ENCODE measurements at places on chromosomes 1 and 21.

- no peak for DNase-seq
These were observed 128.4 kb upstream of the MROH9 start for GRCh38 chr1:170806961-170807360.

- DNase-seq: no peak
These were observed 20.7 kb upstream of the CLIC4 start for GRCh38 chr1:24724345-24725208.

GRCh38 chr1:84141182-84142003 is 2.7 kb upstream of the PRKACB start:
- DNase-seq: no peak

- DNase-seq: no peak
These were observed 53.1 kb downstream of the ETS2 start for GRCh38 chr21:38858812-38859205.

DNA sequence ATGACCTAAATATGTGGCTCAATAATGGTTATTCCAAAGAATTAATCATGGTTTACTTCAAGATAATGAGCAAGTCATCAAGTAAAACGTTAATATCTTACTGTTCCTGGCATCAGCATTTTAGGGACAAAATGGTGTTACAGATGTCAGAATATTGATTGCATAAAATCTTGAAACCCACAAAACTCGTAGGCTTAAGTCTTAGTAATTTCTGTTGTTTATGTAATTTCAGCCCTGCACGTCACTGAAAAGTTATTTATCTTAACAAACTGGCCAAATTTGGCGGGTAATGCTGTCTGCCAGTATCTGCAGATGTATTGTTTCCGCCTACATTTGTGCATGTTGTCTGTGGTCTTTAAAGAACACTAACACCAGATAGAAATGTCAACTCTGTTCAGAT is 25.8 kb downstream of the CDC7 start:
- no peak for DNase-seq

- no peak for DNase-seq
These were observed 39.5 kb downstream of the ERI3 start for GRCh38 chr1:44315521-44315920.

- DNase-seq: no peak
These were observed 103.3 kb upstream of the DPH5 start for GRCh38 chr1:101128846-101129245.

- no peak for DNase-seq
These were observed 23.7 kb downstream of the CLIC6 start for GRCh38 chr21:34692458-34693020.

- DNase-seq: no peak
These were observed 2.2 kb downstream of the SMCP start for GRCh38 chr1:152880316-152880715.

DNA sequence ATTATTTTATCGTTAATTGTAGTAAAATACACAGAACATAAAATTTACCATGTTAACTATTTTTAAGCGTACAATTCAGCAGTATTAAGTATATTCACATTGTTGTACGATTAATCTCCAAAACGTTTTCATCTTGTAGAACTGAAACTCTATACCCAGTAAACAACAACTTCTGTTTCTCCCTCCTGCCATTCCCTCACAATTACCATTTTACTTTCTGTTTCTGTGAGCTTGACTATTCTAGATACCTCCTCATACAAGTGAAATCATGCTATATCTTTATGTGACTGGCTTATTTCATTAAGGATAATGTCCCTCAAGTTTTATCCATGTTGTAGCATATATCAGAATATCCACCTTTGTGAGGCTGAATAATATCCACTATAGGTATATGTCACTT is 156.8 kb downstream of the ST6GALNAC3 start:
- no peak for DNase-seq

GRCh38 chr1:109535481-109535880 is 4.2 kb upstream of the GPR61 start:
- DNase-seq: no peak

GRCh38 chr21:46062471-46063211 is 35.3 kb upstream of the COL6A2 start:
- DNase-seq: no peak

DNA sequence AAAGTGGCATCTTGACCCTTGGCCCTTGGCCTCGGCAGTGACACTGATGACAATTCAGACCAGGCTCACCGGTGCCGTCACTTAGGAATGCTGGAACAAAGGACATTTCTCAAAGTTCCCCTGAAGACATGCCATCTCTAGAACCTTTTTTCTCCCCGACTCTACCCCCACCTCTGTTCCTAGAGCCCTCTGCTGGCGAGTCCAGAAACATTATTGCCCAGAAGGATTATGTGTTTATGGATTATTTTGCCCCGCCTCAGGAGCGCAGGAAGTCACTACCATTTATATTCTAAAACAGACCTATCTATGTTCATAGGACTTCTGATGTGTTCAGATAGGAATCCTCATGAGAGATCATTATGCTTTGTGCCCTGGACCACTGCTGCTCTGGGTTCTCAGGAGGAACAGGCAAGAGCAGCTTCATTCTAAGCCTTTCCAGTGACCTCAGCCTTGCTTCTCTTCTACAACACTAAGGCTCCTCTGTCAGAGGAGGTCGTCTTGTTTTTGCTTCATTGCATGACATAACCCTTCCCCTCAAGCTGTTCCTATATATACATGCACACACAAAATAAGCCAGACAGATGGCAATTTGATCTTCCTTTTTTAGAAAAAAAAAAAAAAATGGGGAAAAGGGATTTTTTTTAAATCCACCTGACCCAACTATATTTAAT is 12.4 kb upstream of the SHISA4 start:
- no peak for DNase-seq

DNA sequence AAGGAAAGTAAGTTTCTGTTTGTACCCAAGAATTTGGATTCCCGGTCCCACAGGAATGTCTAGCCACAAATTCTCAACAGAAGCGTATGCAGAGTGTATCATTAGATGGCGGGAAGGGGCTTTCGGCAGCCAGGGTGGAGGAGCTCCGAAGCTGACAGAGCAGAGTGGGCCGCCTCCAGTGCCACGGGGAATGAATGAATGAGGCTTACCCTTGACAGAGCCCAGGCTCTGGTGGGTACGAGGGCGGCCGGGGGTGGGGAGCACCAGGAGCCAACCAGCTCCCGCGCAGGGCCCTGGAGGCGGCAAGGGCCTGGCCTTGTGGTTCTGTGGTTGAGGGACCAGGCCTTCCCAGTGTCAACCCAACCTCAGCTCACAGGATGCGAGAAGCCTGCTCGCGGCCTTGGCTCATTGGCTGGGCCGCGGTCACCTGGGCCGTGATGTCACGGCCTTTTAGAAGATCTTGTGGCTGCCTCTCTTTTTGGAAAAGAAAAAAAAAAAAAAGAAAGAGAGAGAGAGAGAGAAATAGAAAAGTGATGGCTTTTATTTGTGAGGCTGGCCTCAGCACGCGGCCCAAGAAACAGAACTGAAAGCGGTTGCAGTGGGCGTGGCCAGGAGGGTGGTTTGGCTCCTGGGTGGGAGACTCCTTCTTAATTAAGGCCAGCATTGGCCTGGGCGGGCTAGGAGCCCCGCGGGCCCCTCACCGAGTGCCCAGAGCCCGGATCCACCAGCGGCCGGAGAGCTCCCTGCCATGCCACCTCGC is 34.9 kb upstream of the RUNX3 start:
- DNase-seq: no peak

- no peak for DNase-seq
These were observed 102.8 kb upstream of the COL24A1 start for GRCh38 chr1:86259390-86259789.

DNA sequence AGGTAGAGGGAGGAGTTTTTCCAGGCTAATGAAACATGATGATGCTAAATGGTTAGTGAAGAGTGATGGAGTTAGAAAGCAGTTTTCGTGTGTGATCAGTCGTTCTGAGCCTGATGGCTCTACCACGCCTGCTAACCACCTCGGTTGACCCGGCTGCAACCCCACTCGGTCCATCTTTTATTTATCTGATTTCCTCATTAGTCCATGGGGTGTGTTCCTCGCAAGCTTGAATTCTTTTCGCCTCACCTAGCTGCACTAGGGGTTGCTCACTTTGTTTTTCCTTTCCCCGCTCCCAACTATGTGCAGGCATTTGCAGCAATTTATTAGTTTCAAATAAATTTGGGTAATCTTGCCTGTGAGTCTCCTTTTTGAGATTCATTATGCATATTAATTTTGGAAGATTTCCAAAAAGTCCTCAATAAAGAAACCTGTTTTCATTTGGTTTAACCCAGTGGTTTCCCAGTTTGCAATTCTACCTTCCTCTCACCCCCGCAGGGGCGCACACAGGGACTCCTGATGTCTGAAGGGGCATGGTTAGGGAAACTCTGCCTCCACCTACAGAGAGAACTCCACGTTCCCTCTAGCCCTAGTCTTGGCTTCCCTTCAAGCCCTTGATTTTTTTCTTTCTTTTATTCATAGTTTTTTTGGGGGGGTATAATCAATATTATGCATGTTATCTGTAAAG is 12.6 kb downstream of the B3GALT5 start:
- no peak for DNase-seq

DNA sequence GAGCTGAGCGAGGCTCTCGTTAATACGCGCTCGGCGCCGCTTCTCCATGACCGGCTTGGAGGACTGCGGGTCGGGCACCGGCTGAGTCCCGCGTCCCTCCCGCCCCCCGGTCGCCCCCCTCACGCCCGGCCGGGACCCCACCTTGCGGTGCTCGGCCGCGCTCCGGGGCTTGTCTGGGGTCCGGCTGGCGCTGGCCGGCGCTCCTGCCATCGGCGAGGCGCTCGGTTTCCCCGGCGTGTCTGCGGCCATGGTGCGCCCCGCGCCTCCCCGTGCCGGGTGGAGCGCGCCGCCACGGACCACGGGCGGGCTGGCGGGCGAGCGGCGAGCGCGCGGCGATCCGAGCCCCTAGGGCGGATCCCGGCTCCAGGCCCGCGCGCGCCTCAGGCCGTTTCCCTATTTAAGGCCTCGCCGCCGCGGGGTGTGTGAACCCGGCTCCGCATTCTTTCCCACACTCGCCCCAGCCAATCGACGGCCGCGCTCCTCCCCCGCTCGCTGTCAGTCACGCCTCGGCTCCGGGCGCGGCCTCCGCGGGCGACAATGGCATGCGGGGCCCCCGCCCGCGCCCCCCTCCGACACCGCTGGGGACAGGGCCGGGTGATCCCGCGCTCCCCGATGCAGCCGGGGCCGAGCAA is at the start of gene HES4:
HES4 (minus strand) TSS at position 373 of the 632 bp plus-strand sequence; CDS start at position 249, 124 bp downstream.
- peak; percentile 75 for DNase-seq

GRCh38 chr1:90591970-90592356 is 125.1 kb downstream of the BARHL2 start:
- DNase-seq: peak; percentile 6

Data from NT2/D1 (cell line).